Right lobe of liver (tissue), 6 donors: ENCODE measurements at places on chromosomes 5 and 9. TPM values are rescaled to one million over a fixed set of nuclear protein-coding genes. Genes with fewer than 3 reads are reported as not detected.

GRCh38 chr5:83925321-83925954 is 204.8 kb upstream of the HAPLN1 start:
- H3K4me1 ChIP-seq, result no peaks in the 10 kb centered on the region
- H3K36me3 ChIP-seq, result no peaks in the 10 kb centered on the region
- H3K27ac ChIP-seq, result no peak overlapping the region
- no peak overlapping the region for H3K4me3 ChIP-seq
- H3K27me3 ChIP-seq, result no peaks in the 10 kb centered on the region

DNA sequence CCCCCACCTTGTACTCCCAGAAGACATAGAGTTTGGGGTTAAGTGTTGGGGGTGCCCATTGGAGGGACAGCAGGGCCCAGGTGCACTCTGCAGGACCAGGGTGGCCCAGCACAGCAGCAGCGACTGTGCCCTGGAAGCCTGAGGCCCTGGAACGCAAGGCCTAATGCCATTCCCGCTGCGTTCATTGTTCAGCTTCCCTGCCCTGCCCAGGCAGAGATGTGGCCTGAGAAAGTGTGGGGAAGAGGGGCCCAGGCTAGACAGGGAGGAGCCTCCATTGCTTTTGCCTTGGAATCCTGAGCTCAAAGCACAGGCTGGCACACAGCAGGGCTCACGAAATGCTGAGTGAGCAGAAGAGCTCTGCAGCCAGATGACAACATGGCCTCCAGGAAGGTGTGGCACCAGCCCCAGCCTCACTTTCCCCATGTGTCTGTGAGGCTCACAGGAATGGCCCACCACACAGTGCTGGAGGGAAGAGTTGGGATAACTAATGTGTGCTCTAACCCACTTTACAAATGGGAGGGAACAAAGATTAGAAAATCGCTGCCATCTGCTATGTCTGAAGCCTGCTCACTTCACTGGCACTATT is 19.4 kb downstream of the S1PR3 start:
- H3K36me3 ChIP-seq, result no peaks in the 10 kb centered on the region
- H3K4me1 ChIP-seq, result no peaks in the 10 kb centered on the region
- H3K4me3 ChIP-seq, result no peak overlapping the region

DNA sequence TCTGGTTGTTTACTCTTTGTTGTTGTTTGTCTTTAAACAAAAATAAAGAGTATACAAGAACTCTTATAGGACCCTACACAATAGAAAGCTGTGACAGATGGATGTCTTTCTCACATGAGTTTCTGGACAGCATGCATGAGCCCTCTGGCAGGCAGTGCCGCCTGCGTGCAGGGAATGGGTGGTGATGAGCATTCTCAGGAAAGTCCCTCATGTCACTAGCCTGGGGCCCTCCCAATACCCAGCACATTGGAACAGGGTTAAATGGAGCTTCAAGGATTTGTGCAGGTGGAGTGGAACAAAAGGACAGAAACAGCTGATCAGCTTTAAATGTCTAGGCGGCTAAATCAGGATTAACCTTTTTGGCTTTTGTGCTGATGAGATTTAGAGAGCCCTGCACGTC is 181.0 kb upstream of the CD180 start:
- no peaks in the 10 kb centered on the region for H3K4me1 ChIP-seq
- H3K4me3 ChIP-seq, result no peak overlapping the region
- no peaks in the 10 kb centered on the region for H3K36me3 ChIP-seq

- H3K27me3 ChIP-seq, result no peaks in the 10 kb centered on the region
- H3K4me1 ChIP-seq, result no peaks in the 10 kb centered on the region
- no peak overlapping the region for H3K27ac ChIP-seq
- no peak for DNase-seq
- H3K36me3 ChIP-seq, result no peaks in the 10 kb centered on the region
These were observed 3.7 kb downstream of the PHF24 start for GRCh38 chr9:34961574-34962490.

DNA sequence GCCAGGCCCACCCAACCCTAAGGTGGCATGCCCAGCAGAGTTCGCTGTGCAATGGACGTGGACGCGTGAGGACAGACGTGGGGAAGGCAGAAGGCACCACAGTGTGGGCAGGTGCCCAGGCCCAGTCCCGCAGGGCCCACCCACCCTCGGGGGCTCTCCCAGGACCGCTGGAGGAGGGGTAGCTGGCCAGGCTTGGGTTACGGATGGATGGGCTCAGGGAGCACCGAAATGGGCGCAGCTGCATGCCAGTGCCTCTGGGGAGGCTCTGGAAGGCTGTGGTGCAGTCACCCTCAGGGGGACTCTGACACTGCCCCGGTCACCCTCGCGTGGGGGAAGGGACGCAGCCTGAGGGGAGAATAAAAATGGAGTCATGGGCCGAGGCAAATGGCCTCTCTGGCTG is 9.6 kb upstream of the GPSM1 start:
- no peaks in the 10 kb centered on the region for H3K27me3 ChIP-seq
- H3K4me1 ChIP-seq, result no peaks in the 10 kb centered on the region
- H3K36me3 ChIP-seq, result no peaks in the 10 kb centered on the region
- no peak overlapping the region for H3K4me3 ChIP-seq
- DNase-seq, result no peak
- H3K27ac ChIP-seq, result no peak overlapping the region

DNA sequence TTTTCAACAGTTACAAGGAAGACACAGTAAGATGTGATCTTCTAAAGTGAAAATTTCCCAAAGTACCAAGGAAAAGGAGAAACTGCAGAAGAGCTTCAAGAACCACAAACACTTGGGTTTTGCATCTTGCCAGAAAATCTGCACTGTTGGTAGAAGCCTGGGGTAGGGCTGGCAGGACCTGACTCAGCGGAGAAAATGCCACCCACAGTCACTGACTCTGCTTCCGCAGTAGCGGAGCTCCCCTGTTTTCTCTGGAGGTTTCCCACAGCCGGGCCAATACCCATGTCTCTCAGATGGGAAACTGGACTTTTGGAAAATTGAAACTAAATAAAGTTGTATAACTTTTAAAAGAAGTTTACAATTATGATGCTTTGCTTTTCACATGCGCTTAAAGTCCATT is 104.2 kb downstream of the MEF2C start:
- H3K4me3 ChIP-seq, result no peak overlapping the region
- H3K27ac ChIP-seq, result no peak overlapping the region
- H3K27me3 ChIP-seq, result no peaks in the 10 kb centered on the region
- H3K36me3 ChIP-seq, result no peaks in the 10 kb centered on the region
- no peak for DNase-seq
- no peaks in the 10 kb centered on the region for H3K4me1 ChIP-seq

- no peaks in the 10 kb centered on the region for H3K36me3 ChIP-seq
- DNase-seq, result no peak
- peaks cover 12% of the 10 kb centered on the region for H3K4me1 ChIP-seq
- no peak overlapping the region for H3K27ac ChIP-seq
These were observed 88.9 kb upstream of the PTPN3 start for GRCh38 chr9:109586993-109587392.

GRCh38 chr9:137306066-137306849 is 4.2 kb upstream of the NRARP start:
- DNase-seq, result peak; percentile 59
- H3K36me3 ChIP-seq, result no peaks in the 10 kb centered on the region
- H3K4me3 ChIP-seq, result no peak overlapping the region

DNA sequence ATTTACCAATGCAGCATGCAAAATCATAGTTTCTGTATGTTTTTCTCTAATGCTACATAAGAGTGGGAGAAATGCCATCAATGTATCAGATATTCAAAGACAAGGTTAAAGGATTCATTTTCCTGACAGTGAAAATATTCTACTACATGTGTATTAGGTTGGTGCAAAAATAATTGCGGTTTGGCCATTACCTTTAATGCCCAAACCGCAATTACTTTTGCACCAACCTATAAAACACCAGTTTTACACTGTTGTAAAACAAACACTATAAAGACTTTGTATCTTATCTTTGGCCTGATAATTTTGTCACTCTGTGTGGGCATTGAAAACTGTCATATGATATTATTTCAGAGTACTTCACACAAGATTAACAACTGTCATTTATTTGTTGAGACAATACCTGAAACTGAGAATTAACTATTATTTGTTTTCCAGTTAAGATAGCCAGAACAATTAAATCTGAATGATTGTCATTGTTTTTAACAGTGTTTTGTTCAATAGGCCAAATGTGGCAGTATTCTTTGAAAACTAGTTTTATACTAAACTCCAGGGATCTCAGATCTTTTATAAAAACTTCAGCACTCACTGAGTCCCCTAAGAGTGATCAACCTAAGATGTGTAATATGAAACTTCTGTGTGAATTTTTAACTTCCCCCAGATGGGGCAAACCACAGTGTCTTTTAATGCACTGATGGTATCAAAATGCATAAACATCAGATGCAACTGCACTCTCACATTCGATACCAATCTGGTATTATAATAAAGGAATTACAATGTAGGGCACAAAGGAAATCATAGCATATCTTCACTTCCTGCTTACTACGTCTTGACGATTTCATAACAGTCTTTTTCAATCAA is 53.8 kb upstream of the FBN2 start:
- H3K4me1 ChIP-seq, result no peaks in the 10 kb centered on the region
- H3K4me3 ChIP-seq, result no peak overlapping the region
- DNase-seq, result no peak
- no peaks in the 10 kb centered on the region for H3K27me3 ChIP-seq
- no peaks in the 10 kb centered on the region for H3K36me3 ChIP-seq
- no peak overlapping the region for H3K27ac ChIP-seq

GRCh38 chr5:40615586-40616170 is 64.0 kb upstream of the PTGER4 start:
- no peaks in the 10 kb centered on the region for H3K36me3 ChIP-seq
- no peaks in the 10 kb centered on the region for H3K4me1 ChIP-seq
- H3K27ac ChIP-seq, result no peak overlapping the region
- no peaks in the 10 kb centered on the region for H3K27me3 ChIP-seq
- DNase-seq, result no peak

GRCh38 chr5:103260951-103261350 is 2.4 kb downstream of the MACIR start:
- H3K4me1 ChIP-seq, result peaks cover 3% of the 10 kb centered on the region
- no peaks in the 10 kb centered on the region for H3K36me3 ChIP-seq
- no peak overlapping the region for H3K27ac ChIP-seq
- H3K27me3 ChIP-seq, result no peaks in the 10 kb centered on the region

DNA sequence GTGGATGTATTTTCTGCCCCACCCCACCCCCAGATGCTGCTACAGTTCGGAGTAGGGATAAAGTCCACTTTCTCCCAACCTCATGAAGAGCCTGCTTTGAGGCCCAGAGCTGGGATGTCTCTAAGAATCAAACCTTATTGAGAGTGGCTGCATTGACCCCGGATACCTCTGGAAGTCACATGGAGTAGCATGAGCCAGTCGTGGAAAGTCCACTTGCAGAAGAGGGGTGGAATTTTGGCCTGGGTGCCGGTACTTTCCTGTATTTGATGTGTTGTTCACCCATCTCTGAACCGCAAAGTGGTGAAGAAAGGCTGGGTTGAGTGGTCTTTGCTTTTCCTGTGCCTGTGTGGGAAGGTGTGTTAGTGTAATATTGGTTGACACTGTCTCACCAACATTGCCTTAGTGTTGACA is 3.7 kb downstream of the OTULIN start:
- DNase-seq, result no peak
- no peaks in the 10 kb centered on the region for H3K36me3 ChIP-seq
- H3K4me1 ChIP-seq, result peaks cover 82% of the 10 kb centered on the region
- H3K27me3 ChIP-seq, result no peaks in the 10 kb centered on the region
- H3K27ac ChIP-seq, result no peak overlapping the region

The FOXD1 gene
- not detected for total RNA-seq

DNA sequence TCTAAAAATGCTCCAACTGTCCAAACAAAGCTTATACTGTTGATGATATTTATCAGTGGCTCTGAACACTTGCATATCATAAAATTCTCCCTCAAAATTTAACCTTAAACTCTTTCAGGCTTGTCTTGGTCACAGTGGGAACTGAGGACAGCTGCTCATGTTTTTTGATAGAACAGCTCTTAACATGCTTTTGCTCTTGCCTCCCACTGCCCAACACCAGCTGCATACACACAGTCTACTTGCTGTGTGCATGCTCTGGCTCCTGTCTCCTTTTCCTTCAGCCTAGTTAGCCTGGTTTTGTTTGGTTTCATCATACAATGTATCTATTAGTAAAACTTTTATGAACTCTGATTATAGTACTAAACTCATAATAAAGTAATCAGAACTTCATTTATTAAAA is 64.6 kb downstream of the GHR start:
- no peaks in the 10 kb centered on the region for H3K27me3 ChIP-seq
- H3K36me3 ChIP-seq, result no peaks in the 10 kb centered on the region
- peaks cover 20% of the 10 kb centered on the region for H3K4me1 ChIP-seq
- no peak for DNase-seq
- no peak overlapping the region for H3K4me3 ChIP-seq

- no peak for DNase-seq
- H3K27ac ChIP-seq, result no peak overlapping the region
- no peaks in the 10 kb centered on the region for H3K27me3 ChIP-seq
- peaks cover 23% of the 10 kb centered on the region for H3K36me3 ChIP-seq
- H3K4me3 ChIP-seq, result no peak overlapping the region
These were observed 14.5 kb downstream of the PHAX start for GRCh38 chr5:126615286-126615685.

The STOM gene
- 374 TPM for total RNA-seq

- H3K4me3 ChIP-seq, result no peak overlapping the region
- H3K36me3 ChIP-seq, result no peaks in the 10 kb centered on the region
- no peaks in the 10 kb centered on the region for H3K27me3 ChIP-seq
- no peak for DNase-seq
- no peaks in the 10 kb centered on the region for H3K4me1 ChIP-seq
These were observed 7.0 kb downstream of the UNC5A start for GRCh38 chr5:176817369-176817840.

The INSL4 gene
- not detected for total RNA-seq

DNA sequence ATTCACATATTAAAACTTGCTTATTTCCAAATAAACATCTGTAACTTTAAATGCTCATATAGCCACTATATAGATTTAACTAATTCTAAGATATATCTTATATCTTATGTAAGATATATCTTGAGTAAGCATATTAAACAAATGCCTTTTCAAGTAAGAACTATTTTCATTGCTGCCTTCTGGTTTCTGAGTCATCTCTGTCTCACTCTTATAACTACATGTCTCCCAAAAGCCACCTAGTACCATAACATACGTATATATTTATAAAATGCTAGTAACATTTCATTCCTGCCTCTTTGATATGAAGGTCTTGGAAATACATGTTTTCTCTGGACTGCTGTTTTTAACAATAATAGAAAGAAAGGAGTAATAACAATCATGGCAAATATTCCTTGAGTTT is 429.5 kb downstream of the DTWD2 start:
- DNase-seq, result no peak
- no peak overlapping the region for H3K27ac ChIP-seq
- H3K27me3 ChIP-seq, result no peaks in the 10 kb centered on the region
- no peaks in the 10 kb centered on the region for H3K36me3 ChIP-seq
- no peaks in the 10 kb centered on the region for H3K4me1 ChIP-seq
- no peak overlapping the region for H3K4me3 ChIP-seq

The PPP3R2 gene
- not detected for total RNA-seq

DNA sequence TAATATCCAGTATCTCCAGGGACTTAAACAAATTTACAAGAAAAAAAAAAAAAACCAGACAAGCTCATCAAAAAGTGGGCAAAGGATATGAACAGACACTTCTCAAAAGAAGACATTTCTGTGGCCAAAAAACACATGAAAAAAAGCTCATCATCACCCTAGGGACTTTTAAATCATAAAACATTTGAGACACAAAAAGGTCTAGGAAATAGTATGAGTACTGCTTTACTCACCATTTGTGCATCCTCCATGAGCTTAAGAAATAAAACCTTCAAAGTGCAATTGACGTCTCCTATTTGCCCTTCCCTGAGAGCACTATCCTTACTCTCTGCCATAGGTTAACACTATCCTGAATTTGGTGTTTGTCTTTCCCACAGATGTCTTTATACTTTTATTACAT is 193.7 kb upstream of the NREP start:
- no peak overlapping the region for H3K4me3 ChIP-seq
- no peak overlapping the region for H3K27ac ChIP-seq
- no peak for DNase-seq

- no peaks in the 10 kb centered on the region for H3K27me3 ChIP-seq
- no peak overlapping the region for H3K27ac ChIP-seq
- H3K4me3 ChIP-seq, result no peak overlapping the region
- H3K36me3 ChIP-seq, result no peaks in the 10 kb centered on the region
- no peak for DNase-seq
These were observed 14.7 kb downstream of the FGF18 start for GRCh38 chr5:171433982-171434676.
